ENCODE measurements at places on chromosomes 16 and 17.

GRCh38 chr16:85819245-85819644 lies 19.8 kb downstream of the COX4I1 start:
- peak; percentile 42 for DNase-seq

- DNase-seq: peak; percentile 56
Measured at GRCh38 chr16:50467943-50468748, 80.0 kb upstream of the NKD1 start.

- DNase-seq: no peak
Measured at GRCh38 chr17:70956726-70957125, 787.4 kb downstream of the KCNJ2 start.

DNA sequence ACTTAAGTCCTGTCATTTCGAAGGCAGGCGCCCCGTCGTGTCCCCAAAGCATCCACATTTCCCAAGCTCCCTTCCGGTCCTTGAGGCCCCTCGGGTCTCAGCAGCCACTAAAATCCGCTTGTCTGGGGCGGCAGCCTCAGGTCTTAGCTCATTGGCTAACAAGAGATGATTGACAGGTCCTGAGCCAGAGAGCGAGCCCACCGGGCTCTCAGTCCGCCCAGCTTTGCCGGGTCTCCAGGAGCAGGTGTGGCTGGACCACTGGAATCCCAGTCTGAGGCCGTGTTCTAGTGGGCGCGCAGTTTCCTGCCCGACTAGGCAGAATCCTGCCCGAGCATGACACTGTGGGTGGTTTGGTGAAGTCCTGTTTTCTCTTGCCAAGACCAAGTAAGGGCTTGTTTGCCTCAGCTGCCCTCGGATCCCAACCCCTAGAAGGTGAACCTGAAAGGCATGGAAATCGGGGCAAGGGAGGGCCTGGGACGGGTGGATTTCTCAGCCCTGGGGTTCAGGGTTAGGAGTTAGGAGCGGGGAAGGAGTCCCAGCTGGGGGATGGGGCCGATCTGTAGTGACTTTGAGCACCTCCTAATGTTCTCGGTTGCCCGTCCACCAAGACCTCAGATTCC lies 42.8 kb downstream of the MRC2 start:
- DNase-seq: peak; percentile 54

DNA sequence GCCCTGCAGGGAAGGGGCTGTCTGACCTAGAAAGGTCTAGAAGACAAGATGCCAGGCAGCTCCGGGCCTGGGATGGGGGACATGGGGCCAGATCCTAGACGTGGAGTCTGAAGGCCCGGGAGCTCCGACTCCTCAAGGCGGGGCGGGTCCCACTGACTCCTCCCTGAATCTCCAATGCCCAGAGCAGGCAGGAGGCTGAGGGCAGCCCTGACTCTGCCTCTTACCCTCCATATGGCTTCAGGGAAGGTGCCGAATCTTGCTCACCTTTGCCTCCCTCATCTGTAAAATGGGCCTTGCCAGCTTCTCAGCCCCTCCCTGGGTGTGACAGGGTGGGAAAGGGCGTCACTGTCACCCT lies 14.8 kb downstream of the VASN start:
- DNase-seq: peak; percentile 47

DNA sequence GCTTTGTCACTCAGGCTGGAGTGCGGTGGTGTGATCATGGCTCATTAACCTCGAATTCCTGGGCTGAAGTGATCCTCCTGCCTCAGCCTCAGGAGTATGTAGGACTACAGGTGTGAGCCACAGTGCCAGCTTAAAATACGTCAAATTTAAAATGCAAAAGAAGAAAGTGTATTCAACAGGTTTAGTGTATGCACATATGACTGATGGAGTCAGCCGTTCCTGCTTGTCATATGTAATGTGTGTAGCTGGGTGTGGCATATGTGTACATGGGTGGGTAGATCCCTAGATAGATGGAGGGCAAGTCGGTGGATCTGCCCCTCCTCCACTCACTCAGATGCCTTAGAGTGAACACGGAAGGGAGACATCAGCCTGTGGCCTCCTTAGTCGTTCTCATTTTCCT lies 111.0 kb downstream of the RPTOR start:
- no peak for DNase-seq

DNA sequence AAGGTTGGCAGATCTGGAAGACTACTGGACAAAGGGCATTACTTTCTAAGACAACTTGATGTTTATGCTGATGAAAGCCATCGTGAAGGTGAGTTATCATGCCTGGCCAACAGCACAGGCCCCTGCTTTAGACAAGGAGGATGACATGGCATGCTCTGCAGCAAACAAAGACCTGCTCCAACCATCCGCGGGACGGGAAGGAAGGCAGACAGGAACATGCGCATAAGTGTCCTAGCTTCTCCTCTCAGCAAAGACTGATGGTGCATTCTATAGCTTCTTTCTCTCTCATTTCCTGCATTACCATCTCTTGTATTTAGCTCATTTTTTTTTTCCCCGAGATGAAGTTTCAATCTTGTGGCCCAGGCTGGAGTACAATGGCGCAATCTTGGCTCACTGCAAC lies 5.4 kb downstream of the NPLOC4 start:
- no peak for DNase-seq

DNA sequence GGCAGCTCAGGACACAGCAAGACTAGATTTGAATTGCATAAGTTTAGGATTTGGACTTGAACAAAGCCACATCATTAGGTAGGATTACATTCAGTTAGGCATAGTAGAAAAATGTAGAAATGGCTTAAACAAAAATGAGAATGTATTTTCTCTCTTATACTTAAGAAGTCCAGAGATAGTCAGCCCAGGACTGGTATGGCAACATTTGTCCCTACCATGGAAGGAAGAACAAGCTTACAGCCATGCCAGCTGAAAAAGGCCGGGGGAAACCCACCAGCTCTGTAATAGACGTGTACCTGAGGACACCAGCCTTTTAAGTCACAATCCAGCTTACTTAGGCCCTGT lies 11.2 kb upstream of the TMIGD1 start:
- no peak for DNase-seq

- DNase-seq: no peak
Measured at GRCh38 chr17:72942579-72942978, 149.9 kb downstream of the SLC39A11 start.

GRCh38 chr17:79997011-79997660 lies 38.5 kb downstream of the TBC1D16 start:
- no peak for DNase-seq

- no peak for DNase-seq
Measured at GRCh38 chr16:30925632-30925987, 2.2 kb downstream of the FBXL19 start.

DNA sequence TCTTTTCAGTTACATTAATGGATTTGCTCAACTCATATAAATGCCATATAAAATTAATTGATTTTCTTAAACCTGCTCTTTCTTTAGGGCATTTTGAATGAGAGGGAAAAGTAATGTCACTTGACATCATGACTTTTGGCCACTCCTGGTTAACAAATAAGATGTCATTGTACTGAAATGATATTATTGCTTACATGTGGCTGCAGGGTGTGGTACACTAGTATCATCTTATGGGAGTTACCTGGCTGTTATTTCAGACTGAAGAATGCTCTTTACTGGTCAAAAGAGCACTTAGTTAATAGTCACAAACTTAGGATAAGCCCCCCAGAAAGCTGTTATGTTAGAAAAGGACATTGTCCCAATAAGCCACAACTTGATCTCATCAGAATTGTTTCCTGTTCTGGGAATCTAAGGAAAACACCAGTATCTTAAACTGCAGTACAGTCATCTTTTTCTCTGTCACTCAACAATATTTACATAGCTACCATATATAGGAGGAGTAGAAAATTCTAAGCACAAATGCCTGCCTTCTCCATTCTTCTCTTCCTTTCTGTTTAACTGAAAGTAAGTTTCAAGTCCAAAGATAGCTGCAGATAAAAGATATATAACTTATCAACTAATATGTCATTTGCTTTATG lies 53.9 kb upstream of the MRC2 start:
- DNase-seq: no peak

- no peak for DNase-seq
Measured at GRCh38 chr17:38498353-38498752, 70.1 kb downstream of the ARHGAP23 start.

- DNase-seq: no peak
Measured at GRCh38 chr17:49820773-49821172, 27.1 kb downstream of the TAC4 start.

DNA sequence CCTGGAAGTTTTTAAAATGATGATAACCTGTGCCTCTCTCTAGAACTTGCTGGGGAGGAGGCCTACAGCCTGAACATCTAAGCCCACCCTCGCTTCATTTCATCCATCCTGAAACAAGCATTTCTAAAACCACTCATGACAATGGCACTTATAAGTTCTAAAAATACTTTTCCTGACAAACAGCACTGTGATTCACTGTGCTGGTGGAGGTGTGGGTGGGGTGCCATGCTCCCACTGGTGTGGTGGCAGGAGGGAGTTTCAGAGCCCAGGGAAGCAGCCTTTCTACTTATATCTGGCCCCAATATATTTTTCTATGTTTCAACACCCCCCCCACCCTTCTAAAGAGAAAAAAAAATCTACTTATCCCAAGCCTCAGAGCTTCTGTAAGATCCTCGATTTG lies 52.6 kb downstream of the RAB11FIP4 start:
- DNase-seq: no peak

- no peak for DNase-seq
Measured at GRCh38 chr17:41731836-41732235, 2.6 kb downstream of the HAP1 start.

GRCh38 chr17:19310151-19310550 lies 52.4 kb downstream of the B9D1 start:
- no peak for DNase-seq

DNA sequence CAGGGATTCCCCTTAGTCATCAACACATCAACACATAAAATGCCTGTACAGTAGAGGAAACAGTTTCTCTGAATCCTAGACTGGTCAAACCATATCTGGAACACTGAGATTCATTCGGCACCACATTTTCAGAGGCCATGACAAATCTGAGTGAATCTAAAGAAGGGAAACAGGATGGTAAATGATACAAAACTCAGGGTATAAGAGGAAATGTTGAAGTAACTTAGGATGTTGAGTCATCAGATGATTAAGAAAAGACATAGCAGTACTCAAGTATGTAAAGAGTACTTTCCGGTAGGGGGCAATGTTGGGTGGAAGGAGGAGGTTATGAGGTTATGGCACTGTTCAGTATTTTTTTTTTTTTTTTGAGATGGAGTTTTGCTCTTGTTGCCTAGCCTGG lies 358.5 kb upstream of the PMFBP1 start:
- DNase-seq: no peak

DNA sequence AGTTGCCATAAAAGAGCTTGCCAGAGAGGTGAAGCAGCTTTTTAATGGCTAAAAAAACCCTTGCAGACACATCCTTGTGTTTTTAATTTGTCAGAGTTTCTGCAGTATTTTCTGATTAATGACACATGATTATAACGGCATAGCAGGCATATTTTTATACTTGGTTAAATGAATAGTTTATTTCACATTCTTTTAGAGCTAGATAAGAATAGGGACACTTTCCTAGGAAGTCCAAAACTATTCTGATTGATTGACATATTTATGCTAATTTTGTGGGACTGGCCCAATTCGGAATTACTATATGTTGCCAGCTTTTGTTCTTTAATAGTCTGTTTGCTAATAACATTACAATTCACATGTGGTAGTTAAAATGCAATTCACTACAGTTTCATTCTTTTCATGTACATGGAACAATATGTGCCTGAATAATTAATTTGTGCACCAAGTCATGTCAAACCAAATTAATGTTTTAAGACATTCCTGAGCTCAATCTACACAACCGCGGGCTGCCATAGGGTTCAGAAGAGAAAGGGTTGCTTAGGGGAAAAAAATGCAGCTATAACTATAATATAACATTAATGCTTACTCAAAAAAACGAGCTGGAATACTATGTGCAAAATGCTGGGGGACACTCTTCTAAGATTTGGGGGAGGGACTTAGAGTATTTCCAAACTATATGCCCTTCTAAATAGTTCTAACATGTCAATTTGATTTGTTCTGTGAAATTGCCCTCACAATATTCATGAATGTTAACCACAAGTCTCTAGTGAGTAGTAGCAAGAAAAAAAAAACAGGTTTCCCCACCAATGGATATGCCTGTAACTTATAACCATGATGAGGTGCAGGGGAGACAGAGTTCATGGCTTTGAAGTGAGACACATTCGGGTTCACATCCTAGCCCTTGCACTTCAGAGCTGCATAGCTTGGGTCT lies 305.4 kb downstream of the CEP112 start:
- no peak for DNase-seq

DNA sequence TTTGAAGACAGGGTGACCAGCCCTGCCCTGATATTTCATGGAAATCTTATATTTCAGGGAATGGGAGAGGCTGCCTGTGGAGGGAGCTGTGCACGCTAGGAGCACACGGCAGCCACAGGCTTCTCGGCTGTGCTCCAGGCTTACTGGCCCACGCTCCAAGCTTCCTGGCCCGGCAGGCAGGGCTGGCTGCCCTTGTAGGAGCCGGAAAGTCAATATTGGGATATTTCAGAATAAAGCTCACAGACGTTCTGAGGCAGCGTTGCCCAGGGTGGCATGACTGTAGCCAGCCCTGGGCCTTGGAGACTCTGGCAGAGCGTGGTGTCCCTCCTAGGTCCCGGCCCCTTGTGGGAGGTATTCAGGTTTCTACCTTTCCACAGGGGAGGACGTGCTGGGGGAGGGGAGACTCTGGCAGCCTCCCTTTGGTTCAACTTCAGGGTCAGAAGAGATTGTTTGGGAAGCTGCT lies 95.6 kb downstream of the NPIPB11 start:
- DNase-seq: no peak

DNA sequence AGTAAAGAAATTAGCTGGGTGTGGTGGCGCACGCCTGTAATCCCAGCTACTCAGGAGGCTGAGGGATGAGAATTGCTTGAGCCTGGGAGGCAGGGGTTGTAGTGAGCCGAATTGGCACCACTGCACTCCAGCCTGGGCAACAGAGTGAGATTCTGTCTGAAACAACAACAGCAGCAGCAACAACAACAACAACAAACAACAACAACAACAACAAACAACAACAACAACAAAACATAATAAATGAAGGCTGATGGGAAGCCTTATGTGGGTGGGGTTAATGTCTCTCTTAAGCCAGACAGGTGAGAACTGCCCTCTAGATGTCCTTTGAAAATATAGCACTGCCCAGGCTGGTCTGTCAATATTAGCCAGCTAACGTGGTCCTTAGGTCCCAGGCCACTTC lies 107.3 kb downstream of the MSI2 start:
- no peak for DNase-seq

DNA sequence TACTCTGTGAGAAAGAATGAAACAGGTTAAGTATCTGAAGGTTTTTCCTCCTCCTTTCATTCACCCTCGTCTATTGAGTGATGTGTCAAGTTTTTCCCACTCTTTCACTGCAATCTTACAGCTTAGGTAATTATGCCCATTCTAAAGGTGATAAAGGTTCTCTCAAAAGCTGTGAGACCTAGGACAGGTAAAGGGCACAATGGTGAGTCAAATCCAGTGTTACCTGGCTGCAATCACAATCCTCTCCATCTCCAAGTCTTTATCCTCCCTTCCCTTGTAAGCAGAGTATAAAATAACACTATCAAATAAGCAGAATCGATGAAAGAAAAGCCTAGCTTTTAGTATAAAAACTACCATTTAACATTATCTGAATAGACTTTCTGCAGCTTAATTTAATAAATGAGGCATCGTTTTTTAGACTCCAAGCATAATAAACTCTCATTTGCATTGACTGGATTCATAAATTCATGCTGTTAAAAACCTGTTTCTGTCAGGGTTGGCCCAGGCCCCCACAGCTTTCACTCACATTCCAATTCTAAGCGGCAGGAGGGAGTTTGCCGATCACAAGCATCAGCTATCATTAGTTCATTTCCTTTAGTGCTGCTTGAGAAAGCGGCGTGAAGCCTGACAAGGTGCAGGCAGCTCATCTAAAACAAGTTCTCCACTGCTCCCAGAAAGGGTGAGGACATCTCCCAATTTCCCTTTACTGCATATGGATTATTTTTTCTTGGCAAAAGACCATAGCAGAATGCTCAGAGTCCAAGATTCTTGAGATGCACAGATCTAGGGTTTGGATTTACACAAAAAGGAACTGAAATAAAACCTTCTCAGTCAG lies 67.8 kb downstream of the CDH8 start:
- peak; percentile 31 for DNase-seq
